GM18507 (cell line): ENCODE measurements at places on chromosomes 4 and X.

DNA sequence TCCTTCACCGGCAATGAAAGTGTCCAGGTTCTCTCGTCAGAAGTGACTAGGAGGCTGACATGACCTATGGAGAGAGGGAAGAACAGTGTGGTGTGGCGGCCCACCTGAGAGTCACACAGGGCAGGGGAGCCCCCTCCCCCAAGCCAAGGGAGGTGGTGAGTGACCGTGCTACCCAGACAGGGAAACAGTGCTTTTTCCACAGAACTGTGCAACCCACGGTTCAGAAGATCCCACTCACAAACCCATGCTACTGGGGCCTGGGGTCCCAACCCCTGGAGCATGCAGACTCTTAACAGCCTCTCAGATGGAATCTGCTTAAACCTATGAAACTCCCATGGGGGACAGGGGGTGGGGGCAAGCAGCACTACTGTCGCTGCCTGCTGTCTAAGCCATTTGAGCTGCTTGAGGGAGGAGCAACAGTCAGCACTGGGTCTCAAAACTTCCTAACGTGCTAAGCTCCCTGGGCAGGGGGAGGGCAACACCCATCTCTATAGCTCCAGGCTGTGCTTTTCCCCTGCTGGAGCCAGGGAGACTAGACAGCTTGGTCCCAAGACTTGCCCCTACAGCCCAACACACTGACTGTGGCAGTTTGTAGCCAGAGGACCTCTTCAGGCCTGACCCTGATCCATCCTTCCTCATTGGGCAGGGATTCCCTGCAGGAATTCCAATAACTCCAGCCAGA is 850.4 kb upstream of the AADAT start:
- no peak for DNase-seq

DNA sequence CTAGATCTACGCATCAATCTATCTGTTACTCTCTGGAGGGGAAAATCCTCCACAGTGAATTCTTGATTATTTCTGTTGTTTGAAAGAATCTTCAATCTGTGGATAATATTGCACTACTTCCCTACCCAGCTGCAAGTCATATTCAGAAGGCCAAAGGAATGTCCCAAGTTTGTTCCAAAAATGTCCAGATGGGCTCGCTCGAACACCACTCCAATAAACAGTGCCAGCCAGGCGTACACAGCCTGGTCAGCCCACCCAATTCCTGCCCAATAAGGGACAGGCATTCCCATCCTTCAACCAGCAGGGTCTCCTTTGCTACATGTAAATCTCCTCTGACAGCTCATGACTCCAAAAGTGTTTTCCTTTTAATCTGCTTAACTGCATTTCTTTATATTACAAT is 80.7 kb upstream of the GPM6B start:
- no peak for DNase-seq

DNA sequence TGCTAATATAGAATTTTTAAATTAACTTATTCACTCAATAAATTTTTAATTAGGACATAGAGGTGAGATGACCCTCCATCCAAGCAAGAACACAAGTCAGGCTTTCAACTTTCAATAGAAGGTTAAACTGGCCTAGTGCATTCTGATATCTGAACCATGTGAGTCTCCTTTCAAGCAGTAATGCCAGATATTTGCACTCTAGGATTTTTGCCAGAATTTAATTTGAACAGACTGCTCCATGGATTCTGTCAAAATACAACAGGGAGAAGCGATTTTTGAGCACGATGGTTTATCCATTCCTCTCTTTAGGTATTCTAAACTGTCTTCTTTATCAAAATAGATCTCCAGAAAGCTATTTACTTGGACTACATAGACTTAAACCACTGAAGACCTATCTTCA is 72.0 kb upstream of the DCLK2 start:
- no peak for DNase-seq

- no peak for DNase-seq
These were observed 57.1 kb upstream of the PRDM8 start for GRCh38 chr4:80140194-80140593.

GRCh38 chr4:159284733-159285132 is 181.9 kb downstream of the RAPGEF2 start:
- no peak for DNase-seq

DNA sequence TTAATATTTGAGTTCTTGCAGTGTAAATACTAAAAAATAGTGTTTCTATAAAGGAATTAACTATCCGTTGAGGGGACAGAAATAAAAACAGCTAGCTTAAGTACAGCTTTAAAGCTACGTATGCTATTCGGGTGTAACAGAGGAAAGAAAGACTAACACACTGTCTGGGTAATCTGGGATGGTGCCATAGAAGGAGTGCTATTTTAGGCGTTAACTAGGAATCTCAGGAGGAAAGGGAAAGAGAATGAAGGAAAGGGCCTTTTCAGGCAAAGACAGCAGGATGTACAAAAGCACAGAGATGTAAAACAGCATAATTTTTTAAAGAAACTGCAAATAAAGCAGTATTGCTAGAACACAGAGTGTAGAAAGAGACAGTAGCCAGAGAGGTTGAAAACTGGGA is 161.8 kb downstream of the RAP1GDS1 start:
- no peak for DNase-seq

DNA sequence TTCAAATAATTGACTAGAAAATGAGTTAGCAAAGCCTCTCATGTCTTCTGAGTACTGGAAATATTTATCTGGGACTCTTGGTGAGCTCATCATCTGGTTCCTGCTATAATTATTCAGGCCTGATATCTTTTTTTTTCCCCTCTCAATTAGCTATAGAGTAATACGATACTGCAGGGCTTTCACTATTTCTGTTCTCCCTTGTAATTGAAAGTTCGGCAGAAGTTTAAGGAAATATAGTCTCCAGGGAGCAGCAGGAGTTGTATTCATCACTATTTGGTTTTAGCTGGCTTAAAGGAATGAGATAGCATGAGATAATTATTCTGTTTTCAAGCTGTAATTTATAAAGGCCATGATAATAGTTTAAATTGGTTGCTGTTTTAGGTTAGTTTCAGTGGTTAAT is 378.6 kb upstream of the EPHA5 start:
- DNase-seq = no peak

- no peak for DNase-seq
These were observed 9.3 kb downstream of the PRDM8 start for GRCh38 chr4:80206521-80207171.

DNA sequence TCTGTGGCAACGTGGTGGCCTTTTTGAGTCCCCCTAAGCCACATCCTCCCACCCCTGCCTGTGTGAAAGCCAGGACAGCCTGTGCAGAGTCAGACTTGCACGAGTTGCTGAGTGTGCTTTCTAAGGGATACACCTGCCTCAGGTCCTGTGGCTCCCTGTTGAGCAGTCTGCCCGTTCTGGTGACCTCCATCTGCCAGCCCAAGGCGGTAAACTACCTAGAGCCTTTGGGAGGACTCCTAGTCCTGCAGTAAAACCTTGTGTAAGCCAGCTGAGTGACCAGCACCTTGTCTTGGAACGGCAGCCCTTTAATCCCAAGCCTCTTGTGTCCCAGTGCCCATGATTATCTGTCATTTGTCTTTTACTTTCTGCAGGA is 69.3 kb downstream of the NBDY start:
- DNase-seq = no peak

DNA sequence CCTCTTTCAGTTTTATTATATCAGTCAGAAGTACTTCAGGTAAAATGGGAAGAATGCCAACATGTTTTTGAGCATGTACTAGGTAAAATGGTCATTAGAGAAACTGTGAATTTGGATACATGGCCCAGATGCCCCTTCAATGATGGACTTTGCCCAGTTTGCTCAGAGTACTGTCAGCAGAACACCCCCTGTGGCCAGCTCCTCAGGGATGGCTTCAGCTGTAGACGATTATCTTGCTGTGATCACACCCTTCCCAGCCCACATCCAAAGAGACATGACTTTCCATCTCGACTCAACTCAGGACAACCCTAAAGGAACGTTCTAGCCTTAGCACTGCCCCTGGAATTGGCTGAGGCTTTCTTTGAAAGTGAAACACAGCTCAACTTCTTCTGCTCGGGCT is 439.1 kb downstream of the PACRGL start:
- DNase-seq = no peak

GRCh38 chr4:149523039-149523438 is 292.6 kb downstream of the IQCM start:
- DNase-seq = no peak

- DNase-seq = no peak
These were observed 140.6 kb upstream of the SCML1 start for GRCh38 chrX:17596546-17597205.

GRCh38 chr4:77268108-77268507 is 111.1 kb downstream of the CCNG2 start:
- DNase-seq = no peak

GRCh38 chr4:15917297-15917696 is 21.2 kb downstream of the FGFBP1 start:
- no peak for DNase-seq

DNA sequence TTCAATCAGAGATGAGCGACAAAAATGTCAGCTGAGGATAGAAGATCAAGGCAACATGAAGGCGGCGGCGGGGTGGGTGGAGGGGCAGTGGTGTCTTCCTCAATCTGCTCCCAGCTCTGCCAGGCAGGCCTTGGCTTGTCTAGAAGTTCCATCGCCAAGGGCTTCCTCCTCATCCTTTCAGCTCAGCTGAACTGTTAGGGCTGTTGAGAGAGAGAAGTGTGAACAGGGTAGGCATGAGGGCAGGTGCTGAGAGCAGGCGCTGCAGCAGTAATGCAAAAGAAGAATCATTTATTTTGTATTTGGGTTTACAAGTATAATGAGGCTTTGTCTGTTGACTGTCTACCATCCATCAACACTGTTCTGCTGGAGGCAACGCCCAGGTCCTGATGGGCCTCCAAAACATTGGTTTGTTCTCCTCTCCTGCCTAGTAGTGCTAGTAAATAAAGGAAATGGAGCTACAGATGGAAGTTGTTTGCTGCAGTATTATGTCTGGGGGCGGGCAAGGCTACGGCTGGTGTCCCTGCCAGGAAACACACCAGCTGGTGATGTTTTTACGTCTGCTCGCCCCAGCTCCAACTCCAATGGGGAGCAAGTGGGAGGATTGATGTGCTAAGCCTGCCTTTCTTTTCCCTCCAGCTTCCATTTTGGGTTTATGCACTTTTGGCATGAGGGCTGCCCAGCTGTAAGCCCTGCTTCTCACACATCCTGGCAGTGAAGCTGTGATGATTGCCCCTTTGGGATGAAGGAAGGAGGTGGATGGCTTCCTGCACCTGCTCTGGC is 139.4 kb upstream of the BOD1L1 start:
- no peak for DNase-seq

DNA sequence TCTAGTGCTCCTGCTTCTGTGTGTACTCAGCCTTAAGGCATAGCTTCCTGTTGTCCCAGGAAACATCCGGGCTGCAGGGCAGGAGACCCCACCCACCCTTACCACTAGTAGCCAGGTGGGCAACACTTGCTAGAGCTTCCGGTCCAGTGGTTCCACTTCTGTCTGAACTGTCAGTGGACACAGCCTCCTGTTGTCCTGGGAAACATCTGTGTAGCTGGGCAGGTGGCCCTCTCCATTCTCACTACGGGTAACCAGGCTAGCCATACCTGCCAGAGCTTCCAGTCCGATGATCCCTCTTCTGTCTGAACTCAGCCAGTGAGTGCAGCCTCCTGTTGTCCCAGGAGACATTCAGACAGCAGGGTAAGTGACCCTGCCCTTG is 372.2 kb downstream of the INPP4B start:
- no peak for DNase-seq

GRCh38 chr4:55121246-55121645 is 4.1 kb downstream of the KDR start:
- no peak for DNase-seq

DNA sequence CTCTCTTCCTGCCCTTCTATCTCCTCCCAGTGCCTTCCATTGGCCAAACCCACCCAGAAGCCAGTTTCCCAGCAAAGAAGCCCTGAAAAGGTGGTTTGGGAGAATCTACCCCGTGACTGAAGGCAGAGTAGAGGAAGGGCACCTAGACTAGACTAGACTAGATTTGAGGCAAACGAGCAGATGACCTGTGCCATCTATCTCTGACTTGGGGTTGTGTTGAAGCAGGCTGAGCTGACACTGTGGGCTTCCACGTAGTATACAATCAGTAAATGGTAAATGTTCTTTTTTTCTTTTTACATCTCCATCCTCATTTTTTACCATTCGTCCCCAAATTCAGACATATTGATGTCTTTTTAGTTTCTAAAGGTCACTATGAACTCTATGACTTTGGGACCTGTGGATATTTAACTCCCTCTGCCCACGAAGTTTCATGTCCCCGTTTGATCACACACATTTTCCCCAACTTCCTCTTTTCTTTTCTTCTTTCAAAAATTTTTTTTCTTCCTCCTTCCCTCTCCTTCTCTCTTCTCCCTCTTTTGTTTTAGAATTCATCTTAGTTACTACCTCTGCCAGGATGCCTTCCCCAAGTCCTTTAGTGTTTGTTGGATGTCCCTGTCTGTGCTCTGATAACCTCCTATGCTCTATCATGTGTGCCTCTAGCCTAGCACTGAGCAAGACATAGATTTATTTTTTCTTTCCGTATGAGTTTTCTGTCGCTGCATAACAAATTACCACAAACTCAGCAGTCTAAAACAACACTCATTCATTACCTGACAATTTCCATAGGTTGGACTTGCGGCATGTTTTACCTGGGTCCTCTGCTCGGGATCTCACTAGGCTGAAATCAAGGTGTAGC is 6.2 kb upstream of the AFF1 start:
- DNase-seq = no peak

- DNase-seq = no peak
These were observed 642.6 kb downstream of the IL1RAPL1 start for GRCh38 chrX:29229802-29230201.

DNA sequence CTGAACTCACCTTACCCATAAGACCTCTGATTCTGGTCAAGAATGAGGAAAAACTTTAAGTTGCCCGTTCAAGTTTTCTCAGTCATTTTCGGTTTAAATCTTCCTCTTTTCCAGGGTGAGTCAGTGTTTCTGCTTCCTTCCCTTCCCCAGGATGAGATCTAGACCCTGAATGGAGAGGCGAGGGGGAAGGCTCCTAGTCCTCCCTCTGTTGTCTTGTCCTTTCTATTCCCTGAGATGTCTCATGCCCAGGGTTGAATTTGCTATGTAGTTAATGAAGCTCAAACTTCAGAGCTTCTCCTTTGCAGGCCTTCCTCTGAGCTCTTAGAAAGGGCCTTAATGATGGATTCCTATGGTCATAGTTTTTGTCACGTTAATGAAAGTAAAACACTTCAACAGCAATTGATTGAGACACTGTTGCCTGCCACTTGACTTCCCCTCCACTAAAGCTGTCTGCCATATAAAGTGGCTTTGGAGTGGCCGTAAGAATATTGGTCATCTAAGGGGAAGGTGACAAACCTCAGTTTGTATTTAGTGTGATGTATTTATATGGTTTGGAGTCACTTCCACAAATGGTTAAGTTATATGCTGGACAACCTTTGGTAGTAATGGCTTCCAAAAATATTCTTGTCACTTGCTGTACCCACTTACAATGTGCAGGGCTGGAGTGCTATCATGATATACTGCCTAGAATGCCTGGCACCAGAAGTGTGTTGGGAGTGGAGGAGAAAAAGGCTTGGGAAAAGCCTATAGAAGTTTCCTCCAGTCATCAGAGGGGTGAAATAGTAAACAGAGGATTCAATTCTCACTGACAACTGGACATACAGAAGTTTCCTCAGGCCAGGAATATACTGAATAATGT is 24.3 kb upstream of the GPRIN3 start:
- no peak for DNase-seq

GRCh38 chr4:111174331-111174730 is 551.5 kb upstream of the PITX2 start:
- DNase-seq = no peak

GRCh38 chrX:133970076-133970475 is 15.3 kb downstream of the GPC3 start:
- no peak for DNase-seq
